ENCODE measurements at places on chromosomes 12 and 14. TPM values are rescaled to one million over a fixed set of nuclear protein-coding genes. Genes with fewer than 3 reads are reported as not detected.

The BMP4 gene
- 15.2 TPM for total RNA-seq

The CKB gene
- 7.8 TPM for total RNA-seq

The SYNDIG1L gene
- not detected for total RNA-seq

The GPR162 gene
- 1.0 TPM for total RNA-seq

The JPH4 gene
- total RNA-seq, result not detected

The ATP2A2 gene
- total RNA-seq, result 90.5 TPM

The RIPK3 gene
- 2.2 TPM for total RNA-seq

The FAM222A gene
- total RNA-seq, result 0.64 TPM

The POTEM gene
- not detected for total RNA-seq

The C12orf56 gene
- not detected for total RNA-seq

The ERBB3 gene
- 0.39 TPM for total RNA-seq

The HCAR1 gene
- 1.6 TPM for total RNA-seq

The MYH7 gene
- not detected for total RNA-seq

The MYF5 gene
- total RNA-seq, result not detected

The KLRD1 gene
- total RNA-seq, result 0.88 TPM

The ALDH1L2 gene
- 53.7 TPM for total RNA-seq

The AQP6 gene
- 0.37 TPM for total RNA-seq

The SLC2A14 gene
- not detected for total RNA-seq

The CABP1 gene
- 0.44 TPM for total RNA-seq

The GPR33 gene
- not detected for total RNA-seq

The RGS6 gene
- total RNA-seq, result not detected

The DBX2 gene
- total RNA-seq, result not detected

The COX8C gene
- not detected for total RNA-seq

The CLEC2A gene
- total RNA-seq, result not detected

The CLECL1 gene
- total RNA-seq, result not detected

The MORN3 gene
- 0.12 TPM for total RNA-seq

The DEGS2 gene
- total RNA-seq, result not detected

The EML5 gene
- not detected for total RNA-seq

The PPP2R5C gene
- 85.0 TPM for total RNA-seq

The ACVRL1 gene
- total RNA-seq, result 187 TPM

The OR4K15 gene
- total RNA-seq, result not detected

The RNF212B gene
- total RNA-seq, result not detected

The NRDE2 gene
- 5.9 TPM for total RNA-seq

The BTBD6 gene
- total RNA-seq, result 34.8 TPM

The KRT79 gene
- not detected for total RNA-seq

The NRIP2 gene
- 0.56 TPM for total RNA-seq

The DLGAP5 gene
- 2.6 TPM for total RNA-seq

The MUCL1 gene
- total RNA-seq, result not detected

The SSPN gene
- 7.2 TPM for total RNA-seq

The CCDC60 gene
- total RNA-seq, result not detected

The NXPH4 gene
- 17.6 TPM for total RNA-seq

The CPSF2 gene
- total RNA-seq, result 36.4 TPM

The CLEC4E gene
- not detected for total RNA-seq

The EIF2S3B gene
- total RNA-seq, result 0.29 TPM

The MAP3K12 gene
- total RNA-seq, result 31.4 TPM

The TPH2 gene
- not detected for total RNA-seq

The SLC2A3 gene
- total RNA-seq, result 53.4 TPM

The MYL2 gene
- total RNA-seq, result not detected

The WNT5B gene
- 13.4 TPM for total RNA-seq

The AKAP6 gene
- 0.05 TPM for total RNA-seq

The LRTM2 gene
- total RNA-seq, result not detected

The KRT81 gene
- not detected for total RNA-seq

The COL2A1 gene
- total RNA-seq, result not detected

The MAP1LC3B2 gene
- 0.24 TPM for total RNA-seq

The P2RX2 gene
- not detected for total RNA-seq

The SENP1 gene
- 6.5 TPM for total RNA-seq

The KRT78 gene
- not detected for total RNA-seq

The CRIP1 gene
- 0.64 TPM for total RNA-seq

The ZC2HC1C gene
- not detected for total RNA-seq
